ENCODE measurements at places on chromosomes 12 and 14.
A peak's percentile ranks its signal among the peaks of the same experiment; 100 is the strongest.

GRCh38 chr12:97308576-97309198 lies 153.9 kb upstream of the RMST start:
- peak; percentile 43 for DNase-seq

DNA sequence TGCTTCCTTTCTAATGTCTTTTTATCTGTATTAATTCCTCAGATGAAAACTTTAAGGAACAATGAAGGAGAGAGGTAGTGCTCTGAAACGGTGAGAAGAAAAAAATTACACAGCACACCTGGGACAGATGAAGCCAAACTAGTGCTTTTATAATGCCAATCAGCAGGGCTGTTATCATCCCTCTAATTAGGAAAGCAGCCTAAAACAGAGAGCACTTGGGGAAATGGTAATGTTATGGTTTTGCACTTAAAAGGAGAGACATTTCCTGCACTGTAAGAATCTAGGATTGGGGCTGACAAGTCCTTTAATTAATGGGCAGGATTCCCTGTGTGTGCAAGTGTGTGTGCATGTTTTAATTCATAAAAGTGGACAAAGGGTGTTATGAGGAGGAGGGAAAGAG lies 4.8 kb upstream of the LMO3 start:
- peak; percentile 65 for DNase-seq

DNA sequence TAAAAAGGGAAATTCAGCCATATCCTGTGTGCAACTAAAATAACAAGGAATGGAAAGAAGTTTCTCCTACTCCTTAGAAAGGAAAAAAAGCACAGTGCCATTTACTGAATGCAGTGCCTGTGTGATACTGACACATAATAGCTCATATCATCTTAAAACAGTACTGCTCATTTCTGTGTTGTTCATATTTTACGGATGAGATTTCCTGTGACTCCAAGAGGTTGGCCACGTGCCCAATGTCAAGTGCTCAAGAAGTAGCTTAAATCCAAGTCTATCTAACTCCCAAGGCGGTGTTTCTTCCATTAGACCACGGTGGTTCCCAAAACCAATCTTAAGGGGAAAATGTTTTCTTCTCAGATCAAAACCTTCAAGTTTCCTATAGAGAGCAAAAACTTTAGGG lies 20.0 kb downstream of the MAP3K9 start:
- DNase-seq: no peak

DNA sequence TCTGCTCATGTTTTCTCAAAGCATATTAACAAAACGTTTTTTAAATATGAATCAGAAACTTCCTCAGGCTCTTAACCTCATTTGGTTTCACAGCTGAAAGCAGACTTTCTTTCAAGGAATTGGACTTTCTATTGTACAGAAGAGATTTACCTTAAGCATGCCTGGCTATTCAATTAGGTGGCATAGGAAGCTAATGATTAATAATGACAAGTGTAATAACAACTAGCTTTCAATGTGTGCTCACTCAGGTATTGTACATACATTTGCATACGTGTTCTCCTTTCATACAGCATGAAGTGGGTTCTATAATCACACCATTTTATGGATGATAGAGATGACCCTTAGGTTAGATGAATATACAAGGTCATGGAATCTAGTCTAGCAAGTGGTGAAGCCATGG lies 115.7 kb downstream of the ANO6 start:
- no peak for DNase-seq

DNA sequence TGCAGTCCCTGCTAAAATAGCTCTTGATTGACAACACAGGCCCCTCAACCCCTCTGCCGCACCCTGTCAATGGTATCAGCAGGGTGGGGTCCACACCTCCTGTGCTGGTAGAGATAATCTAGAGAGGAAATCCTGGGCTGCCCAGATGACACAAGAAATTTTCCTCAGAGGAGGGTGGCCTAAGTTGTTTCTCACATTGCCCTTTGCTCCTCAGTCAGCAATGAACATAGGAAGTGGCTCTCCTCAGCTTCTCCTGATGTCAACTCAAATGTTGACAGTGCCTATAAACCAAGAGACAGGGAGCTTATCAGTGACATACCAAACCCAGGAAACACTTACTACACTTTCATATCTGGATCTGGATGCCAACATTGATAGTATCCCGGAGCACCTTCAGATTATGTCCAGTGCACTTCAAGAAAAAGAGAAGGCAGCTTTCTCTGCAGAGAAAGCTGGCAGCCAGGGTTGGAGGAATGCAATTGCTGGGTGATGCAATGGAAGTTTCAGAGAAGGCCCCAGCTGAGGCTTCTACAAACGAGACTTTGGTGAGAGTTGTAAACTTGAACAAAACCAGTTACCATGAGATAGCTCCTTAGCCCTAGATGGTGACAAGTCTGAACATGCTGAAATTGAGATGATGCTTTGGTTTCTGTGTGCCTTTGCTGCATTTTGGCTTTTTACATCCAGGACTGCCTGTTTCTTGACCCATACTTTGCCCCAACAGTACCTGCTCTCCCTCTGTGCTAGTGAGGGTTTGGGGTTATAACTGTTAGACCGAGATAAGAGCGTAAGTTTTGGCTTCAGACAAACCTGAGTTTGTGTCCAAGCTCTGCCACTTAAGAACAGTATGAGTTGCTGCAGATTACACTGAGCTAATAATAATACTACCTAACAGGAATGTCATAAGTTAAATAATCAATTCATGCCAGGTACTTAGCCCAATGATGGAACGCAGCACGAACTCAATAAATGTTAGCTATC lies 183.5 kb downstream of the NUAK1 start:
- DNase-seq: no peak

DNA sequence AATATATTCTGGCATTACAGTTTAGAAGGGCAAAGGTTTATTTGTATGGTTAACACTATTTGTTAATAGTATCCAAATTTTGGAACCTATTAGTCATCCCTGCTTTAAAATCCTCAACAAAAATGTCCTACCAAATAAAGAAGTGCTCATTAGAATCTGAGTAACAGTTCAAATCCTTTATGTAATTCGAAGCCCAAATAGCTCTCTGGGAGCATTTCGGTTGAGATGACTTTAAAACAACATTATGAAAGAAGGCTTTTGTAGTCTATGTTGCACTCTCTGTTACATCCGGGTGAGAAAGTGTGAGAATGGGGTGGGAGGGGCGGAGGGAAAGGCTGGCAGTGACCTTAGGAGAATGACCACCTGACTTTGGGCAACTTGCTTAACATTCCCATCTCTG lies 59.7 kb downstream of the SLC38A1 start:
- no peak for DNase-seq

GRCh38 chr12:66774929-66775328 lies 96.1 kb upstream of the GRIP1 start:
- DNase-seq: no peak

- peak; percentile 18 for DNase-seq
These were observed 231.9 kb downstream of the C12orf75 start for GRCh38 chr12:105562199-105562971.

DNA sequence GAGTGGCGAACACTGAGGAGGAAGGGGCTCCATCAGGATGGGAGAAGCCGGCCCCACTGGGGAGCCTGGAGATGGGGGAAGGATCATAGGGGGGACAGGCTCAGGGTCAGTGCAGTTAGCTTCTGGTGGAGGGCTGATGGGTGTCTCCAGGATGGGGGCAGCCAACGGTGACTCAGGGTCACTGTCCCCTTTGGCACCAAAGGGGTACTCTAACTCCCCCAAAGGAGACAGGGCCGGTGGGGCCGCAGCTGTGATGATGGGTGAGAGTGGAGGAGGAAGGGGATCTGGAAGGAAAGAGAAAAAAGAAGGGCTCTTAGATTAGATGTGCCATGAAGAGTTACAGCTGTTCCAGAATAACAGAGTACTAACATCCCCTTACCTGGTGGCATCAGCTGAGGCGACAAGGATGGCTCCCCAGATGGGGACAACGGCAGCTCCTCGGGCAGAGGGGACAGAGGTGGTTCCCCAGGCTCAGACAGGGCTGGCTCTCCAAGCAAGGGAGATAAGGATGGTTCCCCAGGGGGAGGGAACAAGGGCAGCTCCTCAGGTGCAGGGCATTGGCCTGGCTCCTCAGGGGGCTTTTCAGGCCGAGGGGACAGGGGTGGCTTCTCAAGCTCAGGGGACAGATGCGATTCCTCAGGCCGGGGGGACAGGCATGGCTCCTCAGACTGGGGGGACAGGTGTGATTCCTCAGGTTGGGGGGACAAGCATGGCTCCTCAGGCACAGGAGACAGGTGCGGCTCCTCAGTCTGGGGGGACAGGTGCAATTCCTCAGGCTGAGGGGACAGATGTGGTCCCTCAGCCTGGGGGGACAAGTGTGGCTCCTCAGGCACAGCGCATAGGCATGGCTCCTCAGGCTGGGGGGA lies 9.9 kb downstream of the KMT2D start:
- no peak for DNase-seq

- no peak for DNase-seq
These were observed 10.4 kb upstream of the SALL2 start for GRCh38 chr14:21536418-21537089.

DNA sequence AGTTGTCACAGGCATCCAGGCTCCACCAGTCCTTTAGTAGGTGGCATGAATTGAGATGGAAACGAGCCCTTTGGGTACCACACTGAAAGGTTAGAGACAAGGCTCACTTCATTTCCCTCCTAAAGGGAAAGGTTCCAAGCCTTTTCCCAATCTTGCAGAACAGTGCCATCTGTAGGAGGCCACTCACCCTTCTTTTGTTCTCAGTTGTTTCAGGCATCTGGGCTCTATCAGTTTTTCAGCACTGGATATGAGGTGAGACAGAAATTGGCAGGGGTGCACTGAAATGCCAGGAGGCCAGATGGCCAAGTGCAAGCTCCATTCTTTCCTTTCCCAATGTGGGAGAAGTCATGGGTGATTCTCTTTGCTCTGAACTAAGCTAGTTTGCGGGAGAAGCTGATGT lies 15.2 kb downstream of the FBXO33 start:
- peak; percentile 31 for DNase-seq

DNA sequence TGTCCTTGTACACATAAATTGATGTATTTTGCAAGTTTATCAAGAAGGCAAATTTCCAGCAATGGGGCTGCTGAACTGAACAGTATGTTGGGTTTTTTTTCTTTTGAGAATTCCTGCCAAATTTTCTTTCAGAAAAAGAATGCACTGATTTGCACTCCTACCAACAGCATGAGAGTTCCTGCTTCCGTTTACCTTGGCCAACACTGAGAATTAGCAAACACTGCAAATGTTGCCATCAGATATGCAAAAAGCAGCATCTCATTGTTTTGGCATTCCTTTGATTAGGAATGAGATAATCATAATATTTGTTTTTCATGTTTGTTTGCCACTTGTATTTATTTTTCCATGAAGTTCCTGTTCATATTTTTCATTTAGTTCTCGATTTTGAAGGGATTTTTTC lies 82.4 kb downstream of the RTN1 start:
- DNase-seq: no peak

DNA sequence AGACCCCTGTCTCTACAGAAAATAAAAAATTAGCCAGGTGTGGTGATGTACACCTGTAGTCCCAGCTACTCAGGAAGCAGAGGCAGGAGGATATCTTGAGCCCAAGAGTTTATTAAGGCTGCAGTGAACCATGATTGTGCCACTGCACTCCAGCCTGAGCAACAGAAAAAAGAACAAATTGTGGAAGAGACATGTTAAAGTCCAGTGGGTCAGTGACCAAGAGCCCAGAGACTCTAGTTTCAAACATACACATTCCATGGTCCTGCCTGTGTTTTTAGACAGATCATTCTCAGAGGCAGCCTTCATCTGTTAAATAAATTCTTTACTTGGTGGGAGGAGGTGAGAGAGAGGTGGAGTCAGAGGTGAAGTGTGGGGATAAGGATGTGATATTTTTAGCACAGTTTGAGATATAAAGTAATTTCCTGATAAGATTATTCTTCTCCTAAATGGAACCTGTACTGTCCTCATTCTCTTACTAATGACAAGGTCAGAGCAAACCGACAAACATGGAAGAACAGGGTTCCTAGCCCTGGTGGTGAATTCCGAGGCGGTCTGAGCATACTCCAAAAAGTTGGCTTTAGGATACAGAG lies 48.7 kb downstream of the RASSF3 start:
- no peak for DNase-seq

DNA sequence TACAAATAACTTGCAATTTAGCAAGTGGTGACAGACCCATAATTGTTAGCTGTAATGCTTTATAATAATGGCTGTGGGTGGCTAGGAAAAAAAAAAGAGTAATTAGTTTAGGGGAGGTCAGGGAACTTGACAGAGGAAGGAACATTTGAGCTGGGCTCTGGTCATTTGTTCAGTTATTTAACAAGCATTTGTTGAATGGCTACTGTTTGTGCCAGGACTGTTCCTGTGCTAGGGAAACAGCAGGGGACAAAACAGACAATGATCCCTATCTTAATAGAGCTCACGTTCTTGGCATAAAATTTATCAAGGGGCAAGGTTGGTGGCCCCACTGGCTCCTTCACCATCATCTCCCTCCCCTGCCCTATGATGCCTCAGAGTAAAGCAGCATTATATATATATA lies 18.5 kb downstream of the CHST11 start:
- DNase-seq: no peak

DNA sequence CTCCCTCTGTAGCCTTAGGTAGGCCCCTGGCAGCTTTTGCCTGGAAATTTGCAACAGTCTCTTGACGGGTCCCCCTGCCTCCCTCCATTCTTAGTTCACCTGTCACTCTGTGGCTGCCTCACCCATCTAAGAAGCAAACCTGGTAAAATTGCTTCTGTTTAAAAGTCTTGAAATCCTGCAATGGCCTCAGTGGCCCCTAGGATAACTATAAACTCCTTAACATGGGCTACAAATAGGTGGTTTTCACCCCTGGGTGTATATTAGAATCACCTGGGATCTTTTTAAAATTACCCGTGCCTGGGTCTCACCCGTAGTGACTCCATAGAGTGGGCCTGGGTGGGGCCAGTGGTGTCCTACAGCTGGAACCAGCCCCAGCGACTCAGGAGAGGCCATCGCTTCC lies 332.7 kb downstream of the CACNA1C start:
- no peak for DNase-seq

GRCh38 chr14:95365401-95365800 lies 45.7 kb upstream of the CLMN start:
- no peak for DNase-seq

DNA sequence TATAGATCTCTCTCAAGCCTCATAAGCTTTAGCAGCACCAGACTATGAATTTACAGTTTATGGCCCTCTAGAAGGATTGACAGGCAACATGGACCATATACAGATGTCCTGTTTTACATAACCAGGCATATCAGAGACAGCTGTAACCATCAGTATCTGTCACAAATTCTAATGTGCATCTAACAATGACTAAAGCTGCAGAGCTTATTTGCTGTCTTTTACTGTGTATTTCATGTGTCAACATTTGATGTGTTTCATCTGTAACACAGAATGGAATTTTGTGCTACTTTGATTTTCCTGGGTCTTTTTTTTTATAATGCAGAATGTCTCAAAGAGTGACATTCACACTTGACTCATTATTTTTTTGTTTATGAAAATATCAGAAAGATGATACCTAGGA lies 348.3 kb downstream of the SLC16A7 start:
- no peak for DNase-seq
